Stimulated activated CD8-positive, alpha-beta memory T cell treated with anti-CD3 and anti-CD28 coated beads, Interleukin-7, amount 100 ng/mL, for 48 hours (primary cell): ENCODE measurements at places on chromosomes 7 and 10.

DNA sequence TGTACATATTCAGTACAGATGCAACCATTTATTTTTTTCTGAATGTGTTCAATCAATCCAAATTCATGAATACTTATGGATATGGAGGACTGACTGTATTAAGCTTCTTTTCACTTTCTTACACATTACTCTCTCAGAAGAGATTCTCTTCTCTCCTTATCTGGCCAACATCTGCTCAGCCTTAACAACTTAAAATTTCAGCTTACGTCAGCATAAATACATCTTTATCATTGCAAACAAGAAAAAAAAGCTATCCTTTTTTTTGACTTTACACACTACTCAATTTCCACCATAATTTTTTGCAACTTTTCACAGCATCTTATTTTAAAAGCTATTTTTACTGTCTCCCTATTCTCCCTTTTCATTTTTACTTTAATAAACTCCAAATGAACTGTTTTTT lies 80.9 kb upstream of the POT1 start:
- DNase-seq = no peak

GRCh38 chr10:99233000-99233688 lies 2.5 kb downstream of the HPSE2 start:
- no peak for DNase-seq

GRCh38 chr7:52705768-52706167 lies 329.7 kb upstream of the POM121L12 start:
- DNase-seq = no peak

DNA sequence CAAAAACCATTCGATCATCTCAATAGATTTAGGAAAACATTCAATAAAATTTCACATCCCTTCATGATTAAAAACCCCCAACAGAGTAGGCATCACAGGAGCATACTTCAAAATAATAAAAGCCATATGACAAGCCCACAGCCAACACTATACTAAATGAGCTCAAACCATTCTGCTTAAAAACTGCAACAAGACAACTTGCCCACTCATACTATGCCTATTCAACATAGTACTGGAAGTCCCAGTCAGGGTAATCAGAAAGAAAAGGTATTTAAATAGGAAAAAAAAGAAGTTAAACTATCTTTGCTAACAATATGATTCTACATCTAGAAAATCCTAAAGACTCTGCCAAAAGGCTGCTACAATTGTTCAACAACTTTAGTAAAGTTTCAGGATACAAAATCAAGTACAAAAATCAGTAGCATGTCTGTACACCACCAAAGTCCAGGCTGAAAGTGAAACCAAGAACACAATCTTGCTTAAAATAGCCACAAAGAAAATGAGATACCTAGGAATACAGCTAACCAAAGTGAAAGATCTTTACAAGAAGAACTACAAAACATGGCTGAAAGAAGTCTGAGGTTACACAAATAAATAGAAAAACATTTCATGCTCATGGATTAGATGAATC lies 882.6 kb downstream of the GRM8 start:
- no peak for DNase-seq

GRCh38 chr7:51316666-51317581 lies at the start of gene COBL:
Gene COBL, minus strand, starts transcription at chr7:51316809. Its CDS starts 176 bp downstream, at chr7:51316633.
- no peak for DNase-seq

DNA sequence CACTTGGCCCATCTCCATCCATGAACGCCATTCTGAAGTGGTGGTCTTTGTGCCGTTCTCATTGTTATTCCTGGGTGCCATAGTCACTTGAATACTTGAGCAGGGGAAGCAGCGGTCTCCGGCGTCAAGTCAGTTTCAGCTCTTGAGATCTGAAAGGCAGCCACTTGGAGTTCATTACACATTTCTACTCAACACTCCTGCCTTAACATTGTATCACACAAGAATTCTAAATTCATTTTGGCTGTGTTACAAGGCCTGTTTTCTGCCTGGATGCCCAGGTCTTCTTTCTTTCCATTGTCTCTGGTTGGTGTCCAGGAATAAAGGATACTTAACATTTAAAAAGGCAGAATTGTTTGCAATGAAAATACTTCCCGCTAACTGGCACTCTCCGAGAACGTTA lies 69.0 kb upstream of the RAB11FIP2 start:
- no peak for DNase-seq

GRCh38 chr7:105017657-105018365 lies 3.8 kb downstream of the KMT2E start:
- no peak for DNase-seq

- DNase-seq = no peak
These were observed 181.9 kb upstream of the LYZL2 start for GRCh38 chr10:30811276-30812017.
